ENCODE measurements at places on chromosomes 16 and 17.

- no peak for DNase-seq
Observed at GRCh38 chr17:41013606-41014005, 4.7 kb upstream of the KRTAP3-1 start.

DNA sequence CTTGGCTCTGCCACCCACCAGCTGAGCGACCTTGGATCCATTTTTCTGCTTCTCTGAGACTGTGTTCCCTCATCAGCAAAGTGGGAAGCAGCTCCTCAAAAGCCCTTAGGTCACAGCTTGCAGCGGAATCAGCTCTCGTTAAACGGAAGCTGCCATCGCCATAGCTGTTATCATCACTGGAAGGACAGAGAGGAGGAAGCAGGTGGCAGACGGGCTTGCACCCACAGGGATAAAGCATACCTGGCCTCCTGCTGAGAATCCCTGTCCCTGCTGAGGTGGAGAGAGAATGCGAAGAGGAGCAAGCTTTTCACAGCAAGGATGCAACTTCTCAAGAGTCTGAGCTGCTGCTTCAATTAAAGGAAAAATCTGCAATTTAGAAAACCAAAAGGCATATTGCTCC lies 106.6 kb downstream of the CLEC16A start:
- no peak for DNase-seq

- peak; percentile 19 for DNase-seq
Observed at GRCh38 chr17:44655983-44656710, at the start of gene MEIOC. Gene MEIOC (plus strand): TSS chr17:44656468. CDS start chr17:44656614, 146 bp downstream.

DNA sequence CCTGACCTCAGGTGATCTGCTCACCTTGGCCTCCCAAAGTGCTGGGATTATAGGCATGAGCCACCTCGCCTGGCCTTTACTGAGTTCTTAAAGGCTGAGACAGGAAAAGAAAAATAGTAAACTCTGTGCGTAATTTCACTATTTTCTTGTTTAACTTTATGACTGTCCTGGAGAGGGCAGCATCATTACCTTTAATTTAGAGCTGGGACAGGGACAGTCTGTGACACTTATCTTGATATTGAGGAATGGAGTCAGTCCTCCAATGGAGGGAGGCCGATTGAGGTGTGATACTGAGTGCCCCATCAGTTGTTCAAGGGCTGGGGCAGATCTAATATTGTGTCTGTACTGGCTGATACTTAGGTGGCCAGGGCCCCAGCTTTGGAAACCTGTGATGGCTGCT lies 21.5 kb upstream of the SPN start:
- no peak for DNase-seq

DNA sequence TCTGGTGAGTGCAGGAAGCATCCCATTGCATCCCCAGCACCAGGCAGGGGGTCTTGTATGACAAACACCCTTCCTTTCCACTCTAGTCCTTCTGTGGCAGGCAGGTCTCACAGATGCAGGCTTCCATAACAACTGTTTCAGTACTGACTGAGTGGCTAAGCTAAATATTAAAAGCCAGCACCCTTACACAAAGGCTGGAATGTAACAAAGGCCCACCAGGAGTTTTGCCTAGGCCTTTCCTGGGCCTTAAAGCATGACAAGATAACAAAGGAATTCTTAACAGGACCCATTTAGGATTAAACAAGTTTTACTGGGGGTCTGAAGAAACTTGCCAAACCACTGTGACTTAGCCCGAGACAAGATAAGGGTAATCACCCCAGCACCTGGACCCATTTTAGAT lies 228.9 kb upstream of the RPL38 start:
- DNase-seq: no peak

DNA sequence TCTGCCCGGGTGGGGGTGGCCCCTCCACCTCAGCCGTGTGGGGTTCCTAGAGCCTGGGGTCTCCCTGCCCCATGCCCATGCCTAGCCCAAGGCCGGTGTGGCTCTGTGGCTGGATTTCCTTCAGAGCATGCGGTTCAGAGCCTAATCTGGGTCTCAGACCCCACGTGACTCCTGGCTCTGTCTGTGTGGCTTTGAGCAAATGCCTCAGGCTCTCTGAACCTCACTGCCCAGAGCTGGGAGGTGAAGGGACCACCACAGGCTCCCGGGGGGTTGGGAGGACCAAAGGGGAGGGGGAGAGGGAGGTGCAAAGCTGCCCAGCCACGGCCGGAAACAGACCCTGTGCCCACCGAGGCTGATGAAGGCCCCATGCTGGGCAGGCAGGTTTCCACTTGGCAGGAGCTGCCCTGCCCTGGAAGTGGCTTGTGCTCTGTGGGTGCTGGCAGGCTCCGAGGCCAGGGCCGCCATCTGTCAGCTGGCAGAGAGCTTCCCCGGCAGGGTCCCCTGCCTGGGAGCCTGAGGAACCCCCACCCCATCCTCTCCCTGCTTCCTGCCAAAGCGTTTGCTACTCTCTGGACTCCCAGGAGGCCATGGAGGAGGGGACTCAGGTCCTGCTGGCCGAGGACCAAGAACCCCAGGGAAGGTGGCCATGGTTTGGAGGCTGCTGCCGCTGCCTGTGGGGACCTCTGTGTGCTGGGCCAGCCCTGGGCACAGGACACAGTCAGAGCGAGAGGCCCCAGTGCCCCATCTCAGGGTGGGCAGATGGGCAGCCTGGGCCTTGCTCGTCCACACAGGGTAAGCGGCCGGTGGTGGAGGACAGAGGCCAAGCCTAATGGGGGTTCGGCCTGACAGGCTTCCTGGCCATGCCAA lies 4.0 kb downstream of the CDH15 start:
- DNase-seq: no peak

DNA sequence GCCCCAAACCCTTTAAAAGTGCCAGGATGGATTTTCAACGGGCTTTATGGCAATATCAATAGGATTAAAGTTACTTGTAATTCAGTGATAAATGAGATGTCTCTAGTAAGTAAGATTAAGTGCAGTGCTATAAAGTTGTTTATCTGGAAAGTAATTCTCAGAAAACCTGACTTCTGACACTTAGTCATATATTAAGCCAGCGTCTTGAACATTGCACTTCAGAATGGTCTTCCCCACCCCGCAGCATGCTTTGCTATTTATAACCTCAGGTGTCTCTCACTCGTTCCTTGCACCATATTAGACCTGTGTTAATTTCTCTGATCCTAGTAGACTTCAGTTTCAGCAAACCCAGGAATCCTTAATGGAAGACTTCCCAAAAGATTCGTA lies 2.1 kb upstream of the MAF start:
- no peak for DNase-seq

DNA sequence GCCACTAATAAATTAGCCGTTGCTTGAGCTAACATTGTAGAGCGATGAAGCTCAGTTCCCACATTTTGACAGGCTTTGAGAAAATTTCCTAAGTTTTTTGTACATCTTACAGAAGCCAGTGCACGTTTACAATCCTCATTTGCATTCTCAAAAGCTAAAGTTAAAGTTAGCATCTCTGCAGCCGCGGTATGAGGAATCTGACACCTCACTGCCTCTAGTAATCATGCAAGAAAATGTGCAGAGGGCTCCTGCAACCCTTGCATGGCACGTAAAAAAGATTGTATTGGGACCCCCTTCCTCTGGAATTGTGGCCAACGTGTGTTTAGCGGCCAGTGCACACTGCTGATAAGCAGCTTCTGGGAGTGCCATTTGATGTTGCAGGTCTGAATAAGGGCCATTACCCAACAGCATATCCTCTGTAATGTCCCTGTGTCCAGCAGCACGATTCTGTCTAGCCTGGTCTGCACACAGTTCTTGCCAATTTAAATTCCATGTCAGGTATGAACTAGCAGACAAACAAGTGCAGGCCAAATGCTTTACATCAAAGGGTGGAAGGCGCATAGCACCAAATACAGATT lies 12.4 kb upstream of the ZNF689 start:
- DNase-seq: no peak
